A549 treated with Mapracorat at 1 μM for 4 hours (cell line): ENCODE measurements at places on chromosomes 2 and 18. TPM values are rescaled to one million over a fixed set of nuclear protein-coding genes. Genes with fewer than 3 reads are reported as not detected.

The SCN2A gene
- not detected in 5 replicates for total RNA-seq

The GREB1L gene
- total RNA-seq, result 2.8 to 4.3 TPM (median 3.7 TPM) in 5 replicates

The CHRNG gene
- not detected in 5 replicates for total RNA-seq

The GAL3ST2 gene
- total RNA-seq, result 0.15 to 0.42 TPM (median 0.25 TPM) in 5 replicates

The PCARE gene
- total RNA-seq, result not detected in 5 replicates

The IL1RL1 gene
- total RNA-seq, result 0.77 to 1.6 TPM (median 1.1 TPM) in 5 replicates
